ENCODE measurements at places on chromosomes 4 and X.
A peak's percentile ranks its signal among the peaks of the same experiment; 100 is the strongest.

DNA sequence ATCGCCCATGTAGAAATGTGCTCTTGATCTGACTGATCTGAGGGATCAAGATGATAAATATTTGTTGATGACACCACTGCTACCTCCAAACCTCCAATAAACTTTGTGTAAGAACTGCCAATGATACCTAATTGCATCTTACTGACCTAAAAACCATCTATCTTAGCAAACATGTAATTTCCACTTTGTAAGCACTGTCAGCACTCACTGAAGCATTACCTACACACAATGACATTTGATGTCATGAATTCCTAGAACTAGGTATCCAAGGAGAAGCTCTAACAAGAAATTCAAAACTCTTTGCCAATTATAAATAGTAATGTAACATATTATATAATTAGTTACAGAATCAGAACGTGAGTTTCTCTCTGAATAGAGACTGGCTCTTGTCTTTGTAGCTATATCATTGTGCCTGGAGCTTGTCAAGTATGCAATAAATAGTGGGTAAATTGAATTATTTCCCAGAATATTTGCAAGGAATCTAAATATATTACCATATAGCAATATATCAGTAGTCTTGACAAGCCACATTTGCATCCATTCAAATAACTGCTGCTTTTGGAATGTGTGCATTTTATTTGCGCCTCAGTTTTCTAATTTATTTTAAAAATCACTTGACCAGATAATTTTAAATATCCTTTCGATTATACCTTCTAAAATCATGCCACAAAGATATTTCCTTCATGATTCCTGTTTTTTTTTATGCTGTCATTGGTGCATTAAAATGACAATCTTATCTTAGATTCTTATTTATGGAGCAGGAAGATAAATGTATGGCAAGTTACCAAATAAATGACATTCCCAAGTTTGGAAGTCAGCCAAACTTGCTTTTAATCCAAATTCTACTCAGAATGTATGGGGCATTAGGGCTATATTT, 232.3 kb upstream of the NEIL3 start:
- no peak for DNase-seq

DNA sequence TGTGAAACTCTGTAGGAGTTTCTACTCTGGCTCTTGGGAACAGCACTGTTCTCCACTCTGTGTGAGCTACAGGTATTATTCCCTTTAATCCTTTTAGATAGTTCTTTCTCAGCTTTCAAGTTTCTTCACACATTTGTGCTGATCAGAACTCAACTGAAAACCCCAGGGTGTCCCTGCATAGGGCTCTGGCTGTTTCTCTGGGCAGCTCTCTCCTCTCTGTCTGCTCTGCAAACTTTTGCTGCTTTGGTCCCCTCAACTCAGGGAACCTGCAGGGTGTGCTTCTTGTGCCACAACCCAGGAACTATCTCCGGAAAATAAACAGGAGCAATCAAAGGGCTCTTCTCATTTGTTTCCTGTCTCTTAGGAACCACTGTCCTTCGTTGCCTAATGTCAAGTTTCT, 196.6 kb upstream of the GABRA2 start:
- no peak for DNase-seq

GRCh38 chr4:114494246-114494803, 104.3 kb upstream of the UGT8 start:
- no peak for DNase-seq

DNA sequence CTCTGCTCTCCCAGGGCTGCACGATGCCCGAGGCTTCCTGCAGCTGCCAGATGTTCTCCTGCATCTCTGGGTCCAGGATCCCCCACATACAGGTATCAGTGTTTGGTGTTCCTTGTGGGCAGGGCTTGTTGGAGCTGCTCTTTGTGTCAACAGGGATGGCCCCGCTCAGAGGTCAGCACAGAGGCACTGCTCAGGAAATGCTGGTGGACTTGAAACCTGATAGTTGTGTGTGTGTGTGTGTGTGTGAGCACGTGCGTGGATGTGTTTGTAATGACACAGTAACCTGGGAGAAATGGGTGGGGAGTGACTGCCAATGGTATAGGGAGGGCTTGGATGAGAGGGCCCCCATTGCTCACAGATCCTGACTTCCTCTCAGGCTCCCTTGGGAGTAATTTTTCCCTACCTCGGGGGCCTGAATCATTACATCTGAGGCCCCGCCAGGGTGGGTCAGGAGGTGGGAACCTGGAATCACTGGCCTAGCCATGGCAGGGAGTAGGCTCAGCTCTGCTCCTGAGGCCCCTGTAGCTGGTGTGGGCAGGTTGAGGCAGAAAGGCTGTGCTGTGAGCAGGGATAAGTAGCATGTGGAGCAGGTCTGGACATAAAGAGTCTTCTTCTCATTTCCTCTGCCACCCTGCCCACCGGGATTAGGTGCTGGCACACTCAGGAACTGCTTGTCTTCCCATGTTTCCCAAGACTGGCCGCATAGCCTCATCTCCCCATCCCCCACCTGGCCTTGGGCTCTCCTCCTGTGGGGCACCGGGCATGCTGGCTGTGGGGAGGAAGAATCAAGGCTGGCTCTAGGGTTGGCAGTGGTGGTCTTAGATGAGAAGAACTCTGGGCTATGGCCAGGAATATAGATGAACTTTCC, 2.5 kb upstream of the EFNB1 start:
- DNase-seq: no peak

- peak; percentile 95 for DNase-seq
These were observed at the start of gene BOD1L1 for GRCh38 chr4:13627606-13628311. Gene BOD1L1, minus strand, starts transcription at chr4:13627725. Its CDS starts 138 bp downstream, at chr4:13627587.

DNA sequence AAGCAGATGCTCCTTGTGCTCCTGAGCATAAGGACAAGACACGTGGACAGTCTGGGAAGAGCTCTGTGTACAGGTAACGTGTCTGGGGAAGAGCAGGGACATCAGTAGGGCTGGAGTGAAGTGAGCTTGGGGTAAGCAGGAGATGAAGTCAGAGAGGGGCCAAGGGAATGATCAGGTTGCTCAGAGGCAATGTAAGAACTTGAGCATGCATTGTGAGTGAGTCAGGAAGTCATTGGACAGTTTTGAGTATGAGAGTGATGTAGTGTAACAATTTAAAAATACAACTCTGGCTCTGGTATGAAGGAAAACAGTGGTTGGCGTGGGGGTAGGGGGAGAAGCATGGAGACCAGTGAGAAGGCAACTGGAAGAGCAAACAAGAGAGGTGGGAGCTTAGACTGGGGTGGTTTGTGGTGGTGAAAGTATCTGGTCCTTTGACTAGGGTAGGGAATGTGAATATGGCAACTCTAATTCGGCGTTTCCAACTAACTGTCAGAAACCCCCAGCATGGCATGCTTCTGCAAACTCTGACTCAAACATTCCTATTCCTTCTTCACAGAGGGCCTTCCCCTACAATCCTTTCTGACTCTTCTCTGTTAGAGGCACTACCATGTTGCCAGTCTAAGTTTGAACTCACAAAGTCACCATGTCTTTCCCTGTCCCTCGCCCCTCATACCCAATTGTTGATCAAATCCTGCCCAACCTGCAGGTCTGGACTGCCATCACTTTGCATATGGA, 57.2 kb downstream of the STBD1 start:
- no peak for DNase-seq

DNA sequence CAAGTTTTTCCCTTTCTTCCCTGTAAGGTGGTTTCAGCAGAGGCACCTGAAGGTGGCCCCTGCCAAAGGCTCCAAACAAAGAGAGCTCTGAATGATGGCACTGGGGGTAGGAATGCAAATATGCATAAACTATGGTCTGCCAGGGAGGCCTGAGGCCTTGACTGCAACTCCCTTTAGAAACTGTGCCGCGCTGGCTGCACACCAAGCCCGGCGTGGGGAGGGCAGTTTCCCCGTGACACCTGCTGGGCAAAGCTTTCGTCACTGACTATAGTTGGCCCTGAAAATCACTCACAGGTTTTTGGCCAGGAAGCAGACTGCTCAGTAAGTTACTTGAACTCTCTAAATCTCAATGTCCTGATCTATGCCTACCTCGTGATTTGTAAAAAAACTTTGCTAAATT, 97.8 kb upstream of the ATOH1 start:
- no peak for DNase-seq

GRCh38 chr4:3415471-3416141, 26.2 kb upstream of the HGFAC start:
- no peak for DNase-seq

DNA sequence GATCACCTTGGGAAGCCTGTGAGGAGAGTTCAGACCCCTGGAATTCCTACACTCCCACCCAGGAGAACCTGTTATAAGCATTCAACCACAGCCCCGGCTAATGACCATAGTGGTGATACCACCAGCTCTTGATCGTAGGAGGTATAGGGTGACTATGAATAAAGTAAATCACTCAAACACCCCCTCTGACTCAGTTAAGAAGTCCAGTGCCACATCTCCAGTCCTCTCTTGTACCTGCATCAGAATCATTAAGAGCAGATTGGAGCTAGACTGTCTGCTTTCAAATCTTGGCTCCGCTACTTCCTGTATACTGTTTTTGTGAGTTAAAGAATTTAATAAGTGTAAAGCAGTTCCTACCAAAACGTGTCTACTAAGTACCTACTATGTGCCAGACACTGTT, 565.1 kb upstream of the DIPK2B start:
- no peak for DNase-seq

- DNase-seq: peak; percentile 23
These were observed 36.6 kb upstream of the UGT2A1 start for GRCh38 chr4:69689599-69689998.

DNA sequence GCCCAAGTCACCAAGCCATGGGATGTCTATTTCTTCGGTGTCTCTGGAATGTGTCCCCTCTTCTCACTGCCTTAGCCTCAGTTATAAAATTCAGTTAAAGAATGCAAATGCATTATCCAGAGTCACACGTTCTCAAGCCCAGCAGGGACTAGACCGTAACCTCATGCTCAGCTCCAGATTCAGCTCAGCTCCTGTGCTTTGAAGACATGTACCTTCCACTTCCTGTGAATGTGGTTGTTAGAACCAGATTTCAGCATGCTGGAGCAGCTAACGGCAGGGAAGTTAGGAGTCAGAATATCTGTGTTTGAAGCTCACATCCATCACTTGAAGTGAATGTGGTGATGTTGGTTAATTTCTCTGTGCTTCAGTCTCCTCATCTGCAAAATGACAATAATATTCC, 26.7 kb downstream of the GEMIN8 start:
- DNase-seq: no peak

DNA sequence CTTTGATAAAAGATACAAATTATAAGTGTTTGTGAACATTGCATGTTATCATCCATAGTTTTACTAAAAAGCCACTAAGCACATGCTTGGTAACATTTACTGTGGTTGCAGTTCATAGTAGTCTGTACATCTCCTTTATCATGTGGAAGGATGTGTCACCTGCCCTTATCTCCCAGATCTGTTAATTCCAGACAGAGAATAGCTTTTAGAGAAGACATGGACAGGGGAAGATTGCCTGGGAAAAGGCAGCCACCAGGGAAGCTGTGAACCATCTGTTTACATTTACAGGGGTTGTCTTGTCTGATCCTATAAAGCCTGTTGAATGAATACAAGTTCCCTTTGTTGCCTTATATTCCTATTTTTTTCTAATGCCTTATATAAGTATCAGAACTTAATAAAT, 396.0 kb downstream of the FAT4 start:
- DNase-seq: no peak

DNA sequence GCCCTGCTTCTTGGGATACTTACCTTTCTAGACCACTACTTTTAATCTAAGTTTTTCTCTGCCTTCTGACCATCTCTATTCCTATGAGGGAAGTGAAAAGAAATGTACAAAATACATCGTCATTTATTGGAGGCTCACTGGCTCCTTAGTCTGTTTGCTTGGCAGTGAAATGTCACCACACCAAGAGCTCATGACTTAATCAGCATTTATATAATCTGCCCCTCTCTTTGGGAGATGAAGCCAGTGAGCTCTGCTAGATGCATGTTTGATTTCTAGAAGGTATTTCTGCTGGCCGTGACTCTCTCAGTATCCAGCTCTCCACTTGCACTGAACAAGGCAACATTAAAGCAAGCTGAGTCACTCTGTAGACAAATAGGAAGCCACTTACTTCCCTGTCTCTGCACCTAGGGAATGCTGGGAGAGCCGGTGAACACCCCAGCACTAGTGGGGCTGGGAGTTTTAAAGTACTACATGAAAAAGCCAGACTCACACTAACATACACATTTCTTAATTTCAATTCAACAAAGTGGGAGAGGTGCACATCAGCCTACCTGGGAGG, 79.1 kb downstream of the MID1IP1 start:
- no peak for DNase-seq

GRCh38 chr4:30028826-30029225, 691.3 kb upstream of the PCDH7 start:
- DNase-seq: no peak
